ENCODE measurements at places on chromosomes 7 and 10.
A peak's percentile ranks its signal among the peaks of the same experiment; 100 is the strongest.

DNA sequence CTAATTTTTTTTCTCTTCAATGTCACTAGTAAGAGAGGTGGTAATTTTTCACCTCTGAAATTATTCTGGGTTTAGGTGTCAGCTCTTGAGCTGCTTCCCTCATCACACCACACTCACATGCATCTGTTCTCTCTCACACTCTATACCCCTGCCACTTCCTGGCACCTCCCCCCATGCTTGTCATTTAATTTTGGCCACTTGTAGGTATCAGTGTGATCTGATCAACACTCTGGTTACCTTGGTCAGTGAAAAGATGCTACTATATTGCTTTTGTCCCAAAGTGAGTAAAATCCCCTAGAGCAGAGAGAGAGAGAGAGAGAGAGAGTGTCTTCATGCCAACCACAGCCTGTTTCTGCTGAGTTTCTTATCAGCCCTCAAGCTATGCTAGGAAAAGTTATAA lies 42.5 kb downstream of the STK17A start:
- DNase-seq, result no peak

GRCh38 chr7:22173685-22174573 lies 183.0 kb downstream of the RAPGEF5 start:
- no peak for DNase-seq

- no peak for DNase-seq
Measured at GRCh38 chr10:93397020-93397419, 85.1 kb downstream of the MYOF start.

DNA sequence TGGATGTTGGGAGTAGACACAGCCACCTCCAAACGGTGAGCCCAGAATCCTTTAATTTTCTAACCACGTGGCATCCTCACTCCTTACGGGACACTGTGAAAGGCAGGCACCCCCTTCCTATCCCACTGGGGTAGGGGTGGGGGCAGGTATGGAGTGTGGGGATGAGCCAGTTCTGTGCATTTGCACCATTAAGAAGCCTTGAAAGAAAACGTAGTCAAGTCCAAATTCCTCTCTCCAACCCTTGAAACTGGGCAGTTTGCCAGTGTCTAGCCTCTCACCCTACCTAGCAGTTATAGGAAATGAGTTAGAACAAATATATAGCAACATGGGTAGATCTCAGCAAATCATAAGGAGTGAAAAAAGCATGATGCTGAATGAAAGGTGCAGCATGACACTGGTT lies 92.4 kb upstream of the LEP start:
- no peak for DNase-seq

- peak; percentile 75 for DNase-seq
Measured at GRCh38 chr10:128147669-128148068, 21.4 kb upstream of the MKI67 start.

GRCh38 chr10:92702301-92702916 lies 12.7 kb downstream of the HHEX start:
- no peak for DNase-seq

DNA sequence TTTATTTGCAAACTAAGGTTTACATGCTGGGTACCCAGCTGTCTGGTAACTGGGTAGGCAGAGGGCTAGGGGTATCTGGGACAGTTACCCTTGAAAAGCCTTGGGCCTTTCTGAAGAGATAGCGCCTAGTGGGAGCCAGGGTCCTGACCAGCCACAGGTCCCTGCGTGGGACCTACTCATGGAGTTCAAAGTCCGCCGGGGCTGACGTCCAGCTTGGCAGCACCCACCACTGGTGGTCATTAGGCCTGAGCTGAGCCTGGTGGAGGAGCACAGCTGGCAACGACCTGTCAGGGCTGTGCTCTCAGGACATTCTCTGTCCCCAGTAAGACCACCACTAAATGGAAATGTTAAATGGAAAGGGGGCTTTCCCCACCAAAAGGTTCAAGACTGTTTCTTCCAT lies 20.0 kb downstream of the GUSB start:
- DNase-seq, result no peak

GRCh38 chr10:104809288-104810090 lies 168.4 kb downstream of the SORCS3 start:
- no peak for DNase-seq

GRCh38 chr7:112945046-112945445 lies 141.6 kb downstream of the GPR85 start:
- DNase-seq, result no peak

DNA sequence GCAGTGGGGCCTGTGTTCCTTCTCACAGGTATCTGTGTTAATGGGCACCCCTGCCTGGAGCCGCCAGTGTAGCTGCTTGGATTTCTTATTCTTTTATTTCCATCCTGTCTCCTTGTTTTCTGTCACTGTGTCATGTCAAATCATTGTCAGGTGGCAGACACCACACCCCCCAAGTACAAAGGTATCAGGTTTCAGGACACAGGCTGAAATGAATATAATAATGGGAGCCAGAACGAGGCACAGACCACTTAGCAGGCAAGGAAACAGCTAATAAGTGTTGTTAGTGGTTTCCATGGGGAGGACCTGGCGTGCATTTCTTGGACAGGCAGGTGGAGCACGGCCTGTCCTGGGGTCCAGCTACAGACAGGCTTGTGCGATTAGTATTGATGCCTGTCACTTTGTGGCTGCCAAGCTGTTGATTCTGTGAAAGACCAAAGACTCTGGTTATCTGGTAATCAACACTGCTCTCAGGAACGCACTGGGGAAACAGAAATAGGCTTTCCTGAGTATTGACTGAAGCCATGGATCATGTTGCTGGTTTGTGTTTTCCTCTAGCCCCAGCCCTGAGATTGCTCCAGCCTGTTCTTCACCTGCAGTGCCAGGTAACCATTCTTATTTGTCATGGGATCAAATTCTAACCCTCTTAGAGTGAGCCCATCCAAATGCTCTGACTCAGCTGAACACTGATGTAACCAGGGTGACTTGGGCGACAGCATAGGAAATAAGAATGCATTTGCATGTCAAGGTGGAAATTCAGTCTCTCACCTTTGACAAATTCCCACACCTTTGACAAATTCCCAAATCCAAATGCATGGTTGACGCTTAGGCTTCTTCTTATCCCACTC lies 1002.0 kb downstream of the LRMDA start:
- DNase-seq, result no peak

DNA sequence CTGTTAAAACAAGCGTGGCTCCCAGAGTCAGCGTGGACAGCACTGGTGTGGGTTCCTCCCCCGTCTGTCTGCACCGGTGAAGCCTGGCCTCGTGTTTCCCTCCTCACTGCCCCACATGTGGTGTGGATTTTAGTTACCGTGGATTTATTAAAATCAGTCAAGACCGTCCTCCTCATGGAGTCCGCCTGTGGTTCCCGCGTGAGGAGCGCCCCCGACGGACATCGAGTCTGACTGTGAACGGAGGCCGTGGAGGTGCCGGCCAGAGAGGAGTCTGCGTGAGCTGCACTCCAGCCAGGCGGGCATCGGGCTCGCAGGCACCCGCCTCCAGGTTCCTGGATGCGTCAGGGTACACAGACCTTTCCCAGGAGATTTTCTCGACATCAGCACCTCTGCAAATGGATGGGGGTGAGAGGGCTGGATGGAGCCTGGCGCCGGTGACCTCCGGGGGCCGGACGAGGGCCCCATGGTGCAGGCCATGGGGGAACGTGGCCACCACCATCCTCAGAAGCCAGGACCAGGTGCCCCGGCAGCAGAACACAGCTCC lies 26.3 kb upstream of the UTF1 start:
- no peak for DNase-seq

DNA sequence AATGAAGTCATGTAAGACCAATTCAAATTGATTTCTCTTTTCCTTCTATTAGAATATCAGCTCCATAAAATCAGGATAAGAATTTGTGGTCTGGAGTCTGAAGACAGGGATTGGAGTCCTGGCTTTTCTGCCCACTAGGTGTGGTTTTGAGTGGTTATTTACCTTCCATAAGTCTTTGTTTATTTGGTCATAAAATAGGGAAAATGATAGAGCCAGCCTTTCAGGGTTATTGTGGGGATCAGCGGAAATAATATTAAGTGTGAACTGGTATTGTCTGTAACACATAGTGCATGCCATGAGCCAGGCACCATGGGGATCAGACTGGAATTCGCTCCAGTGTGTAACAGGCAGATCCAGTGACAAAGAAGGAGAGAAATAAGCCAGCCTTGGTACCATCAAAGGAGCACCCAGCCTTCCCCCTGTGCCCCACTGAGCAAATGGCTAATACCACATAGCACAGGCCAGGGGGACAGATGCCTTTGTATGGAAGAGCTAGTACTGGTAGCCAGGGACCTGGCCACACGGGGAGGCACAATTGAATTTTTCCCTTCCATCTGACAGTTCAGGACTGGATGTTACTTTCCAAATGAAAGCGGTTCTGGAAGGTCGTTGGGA lies 509.7 kb upstream of the PODXL start:
- DNase-seq, result no peak

DNA sequence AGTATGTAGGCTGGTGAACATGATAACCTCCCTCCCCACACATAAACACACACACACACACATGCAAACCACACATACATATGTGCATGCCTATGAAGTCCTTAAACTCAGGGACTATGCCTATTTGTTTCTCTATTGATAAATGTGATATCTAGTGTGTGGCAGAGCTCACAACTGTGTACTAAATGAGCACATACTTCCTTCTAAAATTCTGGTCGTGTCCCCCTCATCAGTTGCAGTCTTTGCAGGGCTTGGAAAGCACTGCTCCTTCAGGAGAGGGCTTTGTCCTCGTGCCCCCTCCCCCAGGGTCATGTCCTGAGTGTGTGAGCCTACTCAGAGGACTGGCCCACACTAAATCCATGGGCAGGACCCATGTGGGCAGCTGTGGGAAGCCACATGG lies 94.0 kb downstream of the SFMBT2 start:
- DNase-seq, result no peak

- DNase-seq, result no peak
Measured at GRCh38 chr10:126905776-126906703, 812 bp downstream of the DOCK1 start.

DNA sequence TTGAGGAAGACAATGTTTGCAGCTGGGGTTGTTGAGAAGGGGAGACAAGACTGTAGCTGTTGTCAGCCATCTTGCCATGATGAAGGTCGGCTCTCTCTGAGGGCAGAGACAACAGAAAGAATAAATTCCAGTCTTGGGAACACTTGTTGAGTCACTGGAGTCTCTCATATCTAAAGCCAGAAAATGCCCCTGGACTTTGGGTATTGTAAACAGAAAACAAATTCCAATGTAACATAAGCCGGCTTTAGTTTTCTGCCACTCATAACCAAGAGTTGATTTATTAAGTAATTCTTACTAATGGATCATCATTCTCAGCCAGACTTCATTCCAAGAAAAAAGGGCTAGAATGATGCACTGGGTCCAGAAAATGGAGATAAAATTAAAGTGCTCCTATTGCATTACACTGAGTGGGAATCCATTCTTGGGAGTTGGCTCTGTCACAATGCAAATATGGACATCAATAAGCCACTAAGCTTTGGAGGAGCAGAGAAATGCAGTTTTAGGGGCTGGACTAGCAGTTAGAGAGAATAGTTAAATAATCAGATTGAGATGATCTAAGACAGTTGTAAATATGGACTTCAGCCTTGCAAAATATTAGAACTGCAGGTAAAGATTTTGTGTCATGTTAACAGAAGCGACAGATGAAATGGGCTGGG lies 78.9 kb downstream of the ADAM12 start:
- no peak for DNase-seq

- DNase-seq, result no peak
Measured at GRCh38 chr7:30995536-30995935, 31.8 kb downstream of the GHRHR start.

DNA sequence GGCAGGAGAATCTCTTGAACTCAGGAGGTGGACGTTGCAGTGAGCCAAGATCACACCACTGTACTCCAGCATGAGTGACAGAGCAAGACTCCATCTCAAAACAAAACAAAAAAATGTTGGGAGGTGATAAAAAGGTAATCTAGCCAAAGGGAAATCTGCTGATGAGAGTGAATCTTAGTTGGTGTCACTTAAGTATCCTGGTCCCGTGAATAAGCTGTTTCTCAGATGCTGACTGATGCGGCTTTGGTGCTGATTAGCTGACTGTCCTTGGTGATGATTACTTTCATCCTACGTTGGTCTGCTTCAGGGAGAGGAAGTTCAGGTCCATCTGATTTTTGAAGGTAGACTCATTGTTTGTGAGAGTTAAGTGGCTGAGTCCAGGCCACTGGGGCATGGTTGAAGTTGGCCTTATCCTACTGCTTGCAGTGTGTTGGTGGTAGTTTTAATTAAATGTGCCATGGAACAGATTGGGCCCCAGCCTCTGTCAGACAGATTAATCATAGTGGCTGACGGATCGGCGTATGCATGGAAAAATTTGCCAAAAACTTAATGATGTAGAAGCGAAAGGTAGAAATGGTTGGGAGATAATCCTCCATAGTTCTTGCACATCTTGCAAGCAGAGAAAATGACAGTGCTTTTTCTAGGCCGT lies 17.4 kb upstream of the TMEM236 start:
- DNase-seq, result no peak

DNA sequence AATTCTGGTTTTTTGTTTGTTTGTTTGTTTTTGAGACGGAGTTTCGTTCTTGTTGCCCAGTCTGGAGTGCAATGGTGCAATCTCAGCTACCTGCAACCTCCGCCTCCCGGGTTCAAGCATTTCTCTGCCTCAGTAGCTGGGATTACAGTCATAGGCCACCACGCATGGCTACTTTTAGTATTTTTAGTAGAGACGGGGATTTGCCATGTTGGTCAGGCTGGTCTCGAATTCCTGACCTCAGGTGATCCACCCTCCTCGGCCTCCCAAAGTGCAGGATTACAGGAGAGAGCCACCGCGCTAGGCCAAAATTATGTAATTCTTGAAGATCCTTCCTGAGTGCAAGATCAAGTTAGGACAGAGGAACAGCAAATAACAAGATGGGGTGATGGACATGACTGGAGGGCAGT lies 719 bp downstream of the ZNF33B start:
- DNase-seq, result no peak

DNA sequence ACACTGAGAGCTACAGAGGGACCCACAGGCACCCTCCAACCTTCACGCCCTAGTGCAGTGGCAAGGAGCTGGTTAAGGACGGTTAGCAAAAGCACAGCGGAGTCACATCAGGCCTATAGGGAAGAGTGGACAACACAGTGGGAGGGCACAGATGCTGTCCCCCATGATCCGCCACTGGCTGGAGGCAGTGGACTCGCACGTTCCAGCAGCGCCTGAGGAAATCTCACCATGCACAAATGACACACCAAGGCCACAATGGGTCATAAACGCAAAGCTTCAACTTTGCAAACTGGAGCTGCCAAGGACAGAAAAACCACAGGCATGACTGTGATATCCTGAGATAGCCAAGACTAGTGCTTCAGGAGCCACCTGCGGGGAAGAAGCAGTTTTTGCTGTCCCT lies 58.8 kb downstream of the GRB10 start:
- no peak for DNase-seq

- DNase-seq, result no peak
Measured at GRCh38 chr7:6637544-6638229, 569 bp downstream of the ZNF316 start.

Measured in AG04449 (cell line).